Thyroid gland (tissue), 4 donors: ENCODE measurements at places on chromosomes 1 and 21. TPM values are rescaled to one million over a fixed set of nuclear protein-coding genes. Genes with fewer than 3 reads are reported as not detected.

Gene ANGPTL3
- total RNA-seq = not detected

Gene LEFTY1
- not detected for total RNA-seq

Gene OLIG2
- total RNA-seq = not detected

Gene OR2T27
- total RNA-seq = not detected

Gene HNRNPCL1
- not detected for total RNA-seq

Gene ADORA3
- total RNA-seq = 4.4 TPM

Gene U2AF1
- total RNA-seq = 61.2 TPM

GRCh38 chr1:33167650-33168447, 14.0 kb downstream of the TRIM62 start:
- no peaks in the 10 kb centered on the region for H3K4me1 ChIP-seq
- H3K36me3 ChIP-seq = no peaks in the 10 kb centered on the region
- DNase-seq = no peak
- no peaks in the 10 kb centered on the region for H3K27me3 ChIP-seq
- no peak overlapping the region for H3K27ac ChIP-seq

GRCh38 chr1:65255035-65255655, 54.2 kb upstream of the DNAJC6 start:
- no peaks in the 10 kb centered on the region for H3K36me3 ChIP-seq
- DNase-seq = peak; percentile 38
- no peaks in the 10 kb centered on the region for H3K27me3 ChIP-seq
- H3K4me3 ChIP-seq = no peak overlapping the region
- H3K4me1 ChIP-seq = peaks cover 13% of the 10 kb centered on the region

DNA sequence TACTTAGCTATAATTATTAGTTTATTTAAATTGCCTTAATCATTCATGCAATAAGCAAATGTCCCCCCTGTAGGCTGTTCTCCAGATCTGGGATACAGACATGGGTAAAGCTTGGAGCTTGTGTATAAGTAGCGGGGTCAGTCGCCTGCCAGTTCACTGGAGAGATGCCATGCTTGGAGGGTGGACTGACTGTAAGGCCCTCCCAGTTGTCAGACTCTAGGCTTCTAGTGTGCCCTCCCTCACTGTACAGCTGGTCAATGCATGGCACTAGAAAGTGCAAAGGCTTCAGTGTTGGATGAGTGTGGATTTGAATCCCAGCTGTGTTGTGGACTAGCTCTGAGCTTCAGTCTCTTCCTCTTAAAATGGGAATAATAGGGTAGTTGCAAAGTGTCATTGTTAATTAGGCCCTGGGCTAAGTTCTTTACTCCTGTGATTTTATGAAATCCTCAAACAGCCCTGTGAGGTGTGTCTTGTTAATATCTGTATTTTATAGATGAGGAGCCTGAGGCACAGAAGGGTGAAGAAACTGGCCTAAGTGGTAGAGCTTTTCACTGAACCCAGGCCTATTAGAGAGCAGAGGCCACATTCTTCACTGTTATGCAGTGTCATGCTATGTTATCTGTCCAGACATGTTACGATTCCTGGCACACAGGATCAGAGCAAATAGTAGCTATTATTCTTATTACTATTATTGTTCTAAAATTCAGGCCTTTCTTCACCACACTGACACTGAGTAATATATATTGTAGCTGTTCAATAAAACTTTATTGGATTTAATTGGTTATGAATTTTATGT, 85.9 kb downstream of the ROR1 start:
- no peaks in the 10 kb centered on the region for H3K36me3 ChIP-seq
- H3K27me3 ChIP-seq = no peaks in the 10 kb centered on the region
- H3K4me1 ChIP-seq = no peaks in the 10 kb centered on the region
- no peak overlapping the region for H3K4me3 ChIP-seq

GRCh38 chr1:6134741-6135510, 45.2 kb downstream of the CHD5 start:
- no peak for DNase-seq
- H3K36me3 ChIP-seq = no peaks in the 10 kb centered on the region
- no peak overlapping the region for H3K27ac ChIP-seq
- H3K4me3 ChIP-seq = no peak overlapping the region

- H3K27ac ChIP-seq = peak overlapping the region; percentile 91
- no peaks in the 10 kb centered on the region for H3K36me3 ChIP-seq
- H3K27me3 ChIP-seq = no peaks in the 10 kb centered on the region
- no peak for DNase-seq
- H3K4me3 ChIP-seq = no peak overlapping the region
Measured at GRCh38 chr1:119660253-119661083, 12.4 kb upstream of the ZNF697 start.

DNA sequence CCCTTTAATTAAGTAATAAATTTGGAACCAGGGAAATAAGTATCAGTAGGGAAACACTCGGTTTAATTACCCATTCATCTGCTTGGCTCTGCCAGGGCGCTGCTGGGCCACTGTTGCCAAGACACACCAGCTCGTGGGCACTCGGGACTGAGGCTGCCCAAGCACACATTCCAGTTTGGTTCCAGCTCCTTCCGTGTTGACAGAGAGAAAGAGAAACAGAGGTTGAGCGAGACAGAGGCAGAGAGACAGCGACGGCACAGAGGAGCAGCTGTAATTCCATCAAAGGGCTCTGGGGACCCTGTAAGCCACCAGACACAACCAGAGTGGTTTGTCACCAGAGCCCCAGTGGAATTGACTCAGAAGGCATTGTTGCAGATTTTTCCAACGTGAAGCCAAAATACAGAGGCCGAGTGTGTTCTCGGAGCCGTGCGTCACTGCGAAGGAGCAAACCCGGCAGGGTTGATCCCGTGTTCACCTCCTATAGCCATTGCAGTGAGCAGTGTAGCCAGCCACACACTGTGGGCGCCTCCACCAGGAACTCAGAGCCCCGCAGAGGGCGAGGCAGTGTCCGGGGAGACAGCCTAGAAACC, 33.5 kb downstream of the SYF2 start:
- peaks cover 13% of the 10 kb centered on the region for H3K4me1 ChIP-seq
- H3K27ac ChIP-seq = no peak overlapping the region
- H3K4me3 ChIP-seq = no peak overlapping the region
- H3K36me3 ChIP-seq = no peaks in the 10 kb centered on the region
- no peaks in the 10 kb centered on the region for H3K27me3 ChIP-seq

- H3K4me3 ChIP-seq = no peak overlapping the region
- H3K4me1 ChIP-seq = no peaks in the 10 kb centered on the region
- H3K36me3 ChIP-seq = no peaks in the 10 kb centered on the region
- DNase-seq = no peak
- no peak overlapping the region for H3K27ac ChIP-seq
Measured at GRCh38 chr1:86365896-86366295, 30.2 kb downstream of the ODF2L start.

GRCh38 chr1:53378932-53379661, 51.2 kb upstream of the LRP8 start:
- H3K27ac ChIP-seq = no peak overlapping the region
- H3K4me1 ChIP-seq = no peaks in the 10 kb centered on the region
- no peaks in the 10 kb centered on the region for H3K36me3 ChIP-seq
- H3K27me3 ChIP-seq = no peaks in the 10 kb centered on the region
- DNase-seq = no peak

DNA sequence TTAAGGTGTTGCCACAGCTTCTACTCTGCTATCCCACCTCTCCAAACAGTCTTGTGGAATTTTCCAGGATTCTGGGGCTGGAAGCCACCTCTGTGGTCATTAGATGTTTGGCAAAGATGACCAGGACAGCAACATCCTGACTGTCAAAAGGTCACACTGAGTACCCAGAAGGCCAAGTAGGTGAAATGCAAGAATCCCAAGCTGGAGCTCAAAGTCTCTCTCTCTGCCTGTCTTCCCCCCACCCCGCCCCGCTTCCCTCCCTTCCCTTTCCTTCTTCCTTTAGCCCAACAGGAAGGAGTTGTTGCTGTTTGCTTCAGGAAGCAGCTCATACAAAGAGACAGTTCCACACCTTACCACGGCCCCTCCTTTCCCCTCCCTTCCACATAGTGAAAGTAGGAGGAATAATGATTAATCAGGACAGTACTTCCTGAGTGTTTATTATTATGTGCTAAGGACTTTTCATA, 75.6 kb upstream of the SLC2A1 start:
- no peaks in the 10 kb centered on the region for H3K4me1 ChIP-seq
- H3K36me3 ChIP-seq = no peaks in the 10 kb centered on the region
- no peak overlapping the region for H3K4me3 ChIP-seq
- H3K27ac ChIP-seq = no peak overlapping the region

DNA sequence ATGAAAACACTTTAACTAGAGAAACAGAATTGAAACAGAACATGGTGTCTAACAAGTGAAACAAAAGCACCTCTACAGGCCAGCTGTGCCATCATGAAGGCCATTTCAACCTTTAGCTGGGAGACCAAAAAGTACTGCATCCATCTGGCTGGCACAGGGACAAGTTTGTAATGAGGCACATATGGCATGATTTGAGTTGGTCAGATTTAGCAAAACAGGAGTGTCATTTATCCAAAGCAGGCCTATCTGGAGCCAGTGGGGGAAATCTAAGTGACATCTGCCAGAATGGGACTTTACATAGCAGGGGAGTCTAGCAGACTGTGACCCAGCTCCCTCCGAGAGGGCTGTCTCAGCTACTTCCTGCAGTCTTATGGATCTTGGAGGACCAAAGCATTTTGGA, 51.9 kb downstream of the DNTTIP2 start:
- H3K27me3 ChIP-seq = no peaks in the 10 kb centered on the region
- H3K4me3 ChIP-seq = no peak overlapping the region
- no peaks in the 10 kb centered on the region for H3K36me3 ChIP-seq
- no peak overlapping the region for H3K27ac ChIP-seq
- DNase-seq = no peak

DNA sequence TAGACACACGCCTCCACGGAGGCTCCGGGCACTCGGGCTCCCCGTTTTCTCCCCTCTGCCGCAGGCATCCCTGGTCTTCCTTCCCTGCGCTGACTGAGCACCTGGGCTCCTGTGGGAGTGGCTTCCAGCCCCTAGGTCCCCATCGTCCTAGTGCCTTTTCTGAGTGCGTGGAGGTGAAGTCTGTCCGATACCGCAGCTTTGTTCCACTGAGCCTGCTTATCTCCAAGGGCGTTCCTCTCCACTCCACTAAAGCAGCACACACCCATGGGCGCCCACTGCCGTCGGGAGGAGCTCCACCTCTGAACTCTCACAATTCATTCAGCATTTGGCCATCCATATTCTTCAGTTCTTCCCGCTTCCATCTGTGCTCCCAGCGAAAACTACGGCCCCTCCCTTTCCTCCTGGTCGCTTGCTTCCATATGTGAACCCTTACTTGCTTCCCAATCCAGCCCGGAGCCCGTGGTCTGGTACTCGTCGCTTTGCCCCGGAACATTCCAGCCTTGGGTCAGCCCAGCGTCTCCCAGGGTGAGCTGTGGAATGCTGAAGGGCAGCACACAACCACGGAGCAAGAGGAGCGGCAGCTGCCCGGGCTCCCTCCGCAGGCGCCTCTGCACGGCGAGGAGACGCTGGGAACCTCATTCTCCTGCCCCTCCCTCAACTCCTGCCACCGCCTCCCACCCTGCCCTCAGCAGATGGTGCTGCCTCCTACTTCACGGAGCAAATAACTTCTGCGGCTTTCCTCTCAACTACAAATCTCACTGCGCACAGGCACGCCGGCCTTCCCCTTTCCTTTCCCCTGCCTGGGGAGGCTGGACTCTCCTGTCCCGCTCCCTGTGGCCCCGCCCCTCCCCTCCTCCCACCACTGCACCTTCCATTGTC, 27.5 kb downstream of the ATP8B2 start:
- DNase-seq = peak; percentile 74
- H3K36me3 ChIP-seq = peaks cover 19% of the 10 kb centered on the region
- peak overlapping the region; percentile 18 for H3K4me3 ChIP-seq
- no peak overlapping the region for H3K27ac ChIP-seq
- peaks cover 15% of the 10 kb centered on the region for H3K4me1 ChIP-seq

DNA sequence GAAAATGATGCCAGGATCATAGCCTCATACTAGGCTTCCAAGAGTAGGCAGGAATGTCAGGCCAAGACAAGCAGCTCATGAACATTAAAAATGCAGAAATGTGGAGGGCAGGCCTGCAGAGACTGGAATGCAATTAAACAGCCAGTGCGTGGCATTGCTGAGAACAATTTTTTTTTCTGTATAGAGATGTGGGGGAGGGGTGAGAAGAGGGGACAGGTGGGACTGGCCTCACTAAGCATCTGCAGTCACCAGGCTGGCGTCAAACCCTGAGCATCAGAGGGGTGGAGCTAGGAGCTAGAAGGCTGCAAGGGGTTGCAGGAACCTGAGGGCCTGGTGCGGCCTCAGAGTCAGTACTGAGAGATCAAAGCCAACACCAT, 114.1 kb downstream of the TNR start:
- no peaks in the 10 kb centered on the region for H3K27me3 ChIP-seq
- H3K4me3 ChIP-seq = no peak overlapping the region
- no peaks in the 10 kb centered on the region for H3K4me1 ChIP-seq
- no peak overlapping the region for H3K27ac ChIP-seq

- no peaks in the 10 kb centered on the region for H3K4me1 ChIP-seq
- H3K36me3 ChIP-seq = no peaks in the 10 kb centered on the region
- no peak overlapping the region for H3K27ac ChIP-seq
- H3K27me3 ChIP-seq = no peaks in the 10 kb centered on the region
Measured at GRCh38 chr1:196193896-196194559, 414.2 kb downstream of the KCNT2 start.

GRCh38 chr1:204777591-204777990, 92.1 kb upstream of the LRRN2 start:
- DNase-seq = no peak
- no peaks in the 10 kb centered on the region for H3K27me3 ChIP-seq
- H3K36me3 ChIP-seq = no peaks in the 10 kb centered on the region
- no peak overlapping the region for H3K27ac ChIP-seq
- H3K4me1 ChIP-seq = no peaks in the 10 kb centered on the region
- H3K4me3 ChIP-seq = no peak overlapping the region

DNA sequence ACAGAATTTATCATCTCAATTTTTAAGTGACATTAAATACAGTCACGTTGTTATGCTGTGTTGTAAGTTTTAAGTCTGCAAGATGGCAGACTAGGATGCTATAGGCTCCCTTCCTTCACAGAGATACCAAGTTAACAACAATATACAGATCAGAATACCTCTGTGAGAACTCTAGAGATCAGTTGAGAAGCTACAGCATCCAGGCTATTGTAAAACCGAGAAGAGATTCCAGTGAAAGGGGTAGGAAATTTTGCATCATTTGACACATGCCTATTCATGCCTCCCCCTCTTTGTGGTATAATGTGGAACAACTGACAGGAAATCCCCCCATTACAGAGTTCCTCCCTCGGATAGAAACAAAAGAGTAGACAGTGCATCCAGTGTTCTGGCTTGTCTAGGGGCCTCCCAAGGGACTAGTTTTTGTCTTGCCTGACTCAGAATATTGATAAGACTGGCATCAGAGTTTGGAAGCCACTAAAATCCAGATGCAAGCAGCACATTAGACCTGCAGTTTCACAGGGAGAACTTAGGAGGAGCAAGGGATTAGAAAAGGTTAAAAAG, 80.6 kb downstream of the LBR start:
- no peak for DNase-seq
- no peaks in the 10 kb centered on the region for H3K36me3 ChIP-seq
- H3K4me1 ChIP-seq = no peaks in the 10 kb centered on the region
- H3K4me3 ChIP-seq = no peak overlapping the region
- no peak overlapping the region for H3K27ac ChIP-seq
